ENCODE measurements at places on chromosomes 16 and 17.

GRCh38 chr16:28293601-28293960 is 1.3 kb downstream of the SBK1 start:
- no peak for DNase-seq

DNA sequence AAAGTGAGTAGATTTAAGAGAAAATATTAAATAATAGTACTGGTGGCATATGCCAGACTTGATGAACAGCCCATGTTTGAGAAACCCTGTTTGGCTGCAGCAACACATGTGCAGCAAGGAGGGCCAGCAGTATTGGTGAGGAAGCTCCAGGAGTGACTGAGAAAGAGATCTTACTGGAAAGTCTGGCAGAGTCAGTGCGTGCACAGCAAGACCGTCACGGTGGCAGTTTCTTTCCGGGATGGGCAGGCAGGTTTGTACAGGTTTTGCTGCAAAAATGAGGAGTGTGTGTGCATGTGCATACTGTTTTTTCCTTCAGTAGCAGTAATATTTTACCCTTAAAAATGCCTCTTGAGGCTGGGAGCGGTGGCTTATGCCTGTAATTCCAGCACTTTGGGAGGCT is 41.4 kb downstream of the KSR1 start:
- no peak for DNase-seq

DNA sequence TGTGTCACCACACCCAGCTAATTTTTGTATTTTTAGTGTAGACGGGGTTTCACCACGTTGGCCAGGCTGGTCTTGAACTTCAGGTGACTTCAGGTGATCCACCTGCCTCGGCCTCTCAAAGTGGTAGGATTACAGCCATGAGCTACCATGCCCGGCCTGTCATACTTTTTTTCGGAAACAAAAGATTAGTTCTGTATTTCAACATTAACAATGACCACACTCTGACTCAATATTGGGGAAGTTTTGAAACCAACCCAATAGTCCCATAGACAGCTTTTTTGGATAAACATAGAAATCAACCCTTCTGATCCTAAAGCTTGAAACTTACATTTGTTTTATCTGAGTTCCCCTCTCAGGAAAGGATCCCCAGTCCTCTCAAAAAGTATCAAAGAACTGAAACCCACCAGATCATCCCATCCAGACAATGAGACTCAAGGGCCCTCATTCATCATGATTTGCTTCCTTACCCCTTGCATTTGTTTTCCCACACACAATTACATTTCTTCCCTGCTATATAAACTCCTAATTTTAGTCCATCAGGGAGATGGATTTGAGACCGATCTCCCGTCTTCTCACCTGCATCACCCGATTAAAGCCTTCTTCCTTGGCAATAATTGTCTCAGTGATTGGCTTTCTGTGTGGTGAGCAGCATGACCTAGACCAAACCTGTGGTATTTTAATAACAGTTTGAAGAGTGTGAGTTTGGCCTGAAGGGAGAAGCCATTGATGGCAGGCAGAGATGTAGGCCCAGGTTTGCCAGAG is 7.2 kb upstream of the AGRP start:
- peak; percentile 84 for DNase-seq

- DNase-seq, result no peak
These were observed 67.7 kb upstream of the BCO1 start for GRCh38 chr16:81170824-81171223.

DNA sequence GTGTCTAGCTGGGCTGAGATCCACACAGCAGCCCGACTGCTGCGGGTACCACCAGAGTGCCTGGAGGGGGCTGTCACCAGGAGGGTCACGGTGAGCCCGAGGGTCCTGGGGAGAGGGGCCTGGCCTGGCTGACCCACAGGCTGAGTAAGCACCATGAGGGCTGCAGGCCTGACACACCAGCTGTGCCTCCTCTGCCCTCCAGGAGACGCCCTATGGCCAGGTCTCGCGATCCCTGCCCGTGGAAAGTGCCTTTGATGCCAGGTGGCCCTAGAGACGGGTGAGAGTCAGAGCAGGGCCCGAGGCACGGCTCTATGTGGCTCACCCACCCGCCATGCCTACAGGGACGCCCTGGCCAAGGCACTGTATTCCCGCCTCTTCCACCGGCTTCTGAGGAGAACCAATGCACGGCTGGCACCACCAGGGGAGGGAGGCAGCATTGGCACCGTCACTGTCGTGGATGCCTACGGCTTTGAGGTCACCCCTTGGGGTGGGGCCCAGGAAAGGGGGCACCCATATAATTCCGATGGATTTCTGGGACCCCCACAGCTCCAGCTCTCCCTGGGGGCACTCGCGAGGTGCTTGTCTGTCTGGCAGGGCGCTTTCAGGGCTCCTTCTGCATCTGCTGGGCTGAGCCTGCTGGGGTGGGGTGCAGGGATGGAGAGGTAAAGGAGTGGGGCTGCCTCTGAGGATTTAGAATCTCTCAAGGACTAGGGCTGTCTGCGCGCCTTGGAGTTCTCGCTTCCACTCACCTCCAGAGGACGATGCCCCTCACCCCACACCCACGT is 7.1 kb downstream of the MYO15B start:
- no peak for DNase-seq

DNA sequence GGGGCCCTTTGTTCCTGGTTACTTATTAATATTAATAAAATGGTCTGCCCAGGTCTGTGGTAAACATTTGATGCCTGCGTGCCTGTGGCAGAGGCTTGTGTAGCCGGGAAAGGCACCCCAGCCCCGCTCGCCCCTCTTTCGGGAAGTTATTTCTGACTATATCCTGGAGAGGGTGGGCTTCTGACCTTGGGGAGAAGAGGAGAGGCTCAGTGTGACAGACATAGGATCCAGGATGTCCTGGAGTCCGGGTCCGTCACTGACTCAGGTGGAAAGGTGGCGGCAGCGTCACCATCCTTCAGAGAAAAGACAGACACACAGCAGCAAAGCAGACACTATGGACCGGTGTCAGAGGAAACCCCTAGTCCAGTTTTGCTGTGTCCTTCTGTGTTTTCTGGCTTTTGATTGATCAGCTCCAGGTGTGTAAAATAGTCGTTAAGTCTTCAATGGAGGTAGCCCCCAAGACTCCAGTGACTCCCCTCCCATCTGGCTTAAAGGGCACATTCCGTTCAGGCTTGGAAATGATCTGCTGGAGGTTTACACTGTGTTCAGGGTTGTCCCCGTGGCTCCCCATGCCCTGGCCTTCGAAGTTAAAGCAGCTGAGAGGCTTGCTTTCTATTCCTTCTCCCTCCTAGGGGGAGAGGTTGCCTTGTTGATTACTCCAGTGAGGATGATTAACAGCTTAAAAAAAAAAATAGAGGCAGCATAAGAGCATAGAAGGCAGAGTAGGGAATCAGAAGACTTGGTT is 81.6 kb downstream of the CCDC182 start:
- DNase-seq, result no peak

GRCh38 chr16:63539276-63539675 is 1503.0 kb upstream of the CDH8 start:
- no peak for DNase-seq

DNA sequence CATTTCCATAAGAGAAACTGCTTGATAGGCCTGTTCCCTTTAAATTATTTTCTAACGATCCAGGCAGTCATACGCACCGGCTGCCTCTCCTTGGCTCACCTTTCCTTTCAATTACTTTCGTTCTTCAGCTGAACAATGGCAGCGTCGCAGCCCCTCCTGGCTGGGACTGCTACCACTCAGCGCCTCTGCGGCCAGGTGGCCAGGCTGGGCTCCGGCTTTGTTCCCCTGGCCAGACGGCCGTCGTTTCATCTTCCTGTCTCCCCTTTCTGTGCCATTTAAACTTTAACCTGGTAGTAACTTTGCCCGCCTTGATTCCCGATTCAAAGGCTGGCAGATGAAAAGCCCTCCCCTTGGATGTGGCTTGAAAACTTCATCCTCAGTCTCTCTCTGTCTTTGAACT is 79.0 kb downstream of the C16orf78 start:
- DNase-seq, result no peak

DNA sequence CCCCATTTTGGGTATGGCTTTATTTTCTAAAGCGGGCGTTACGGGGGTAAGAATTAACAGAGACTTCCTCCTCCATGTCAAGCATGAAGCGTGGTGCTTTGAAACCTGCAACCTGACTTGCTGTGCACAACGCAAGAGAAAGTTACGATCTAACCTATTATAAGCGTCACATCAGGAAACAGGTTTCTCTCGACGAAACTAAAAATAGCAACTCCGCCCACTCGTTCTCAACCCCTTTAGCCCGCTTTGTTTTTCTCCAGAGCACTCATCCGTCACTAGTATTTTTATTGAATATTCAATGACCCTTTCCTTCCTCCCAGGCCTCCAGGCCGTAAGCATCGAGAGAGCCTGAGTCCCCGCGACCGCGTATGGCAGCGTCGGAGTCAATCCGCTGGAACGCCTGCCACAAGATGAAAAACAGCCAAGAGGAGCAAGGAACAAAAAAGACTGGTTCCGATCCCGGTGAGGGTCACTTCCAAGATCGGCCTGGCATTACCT is 555 bp downstream of the NUP88 start:
- DNase-seq, result no peak

DNA sequence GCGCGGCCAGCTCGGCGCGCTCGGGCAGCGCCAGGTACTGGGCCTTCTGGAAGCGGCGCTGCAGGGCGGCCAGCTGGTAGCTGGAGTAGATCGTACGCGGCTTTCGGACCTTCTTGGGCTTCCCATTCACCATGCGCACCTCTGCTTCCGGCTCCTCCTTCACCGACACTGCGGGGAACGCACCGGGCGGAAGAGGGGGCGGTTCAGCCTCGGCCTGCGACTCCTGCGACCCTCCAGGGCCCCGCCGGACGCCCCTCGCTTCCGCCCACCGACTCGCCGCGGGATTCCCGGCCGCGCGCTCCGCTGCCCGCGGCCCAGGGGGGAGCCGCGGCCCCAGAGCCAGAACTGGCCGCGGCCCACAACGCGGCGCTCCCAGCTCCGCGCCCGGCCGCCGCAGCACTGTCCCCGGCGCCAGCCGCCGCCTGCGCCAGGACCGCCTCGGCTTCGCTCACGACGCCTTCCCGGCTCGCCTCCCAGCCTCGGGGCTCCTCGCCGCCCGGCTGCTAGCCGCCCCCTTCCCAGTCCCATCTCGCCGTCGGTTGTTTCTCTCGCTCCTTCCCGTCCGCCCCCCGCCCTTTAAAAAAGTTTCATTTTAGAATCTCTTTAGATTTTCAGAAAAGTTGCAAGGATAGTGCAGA is 1.5 kb downstream of the DLX3 start:
- no peak for DNase-seq

GRCh38 chr17:20944014-20944865 is 98.6 kb downstream of the USP22 start:
- no peak for DNase-seq

- DNase-seq, result no peak
These were observed 217.6 kb upstream of the CPHXL start for GRCh38 chr16:75943705-75944514.

- DNase-seq, result no peak
These were observed 1.8 kb upstream of the ZNF500 start for GRCh38 chr16:4768549-4769305.

DNA sequence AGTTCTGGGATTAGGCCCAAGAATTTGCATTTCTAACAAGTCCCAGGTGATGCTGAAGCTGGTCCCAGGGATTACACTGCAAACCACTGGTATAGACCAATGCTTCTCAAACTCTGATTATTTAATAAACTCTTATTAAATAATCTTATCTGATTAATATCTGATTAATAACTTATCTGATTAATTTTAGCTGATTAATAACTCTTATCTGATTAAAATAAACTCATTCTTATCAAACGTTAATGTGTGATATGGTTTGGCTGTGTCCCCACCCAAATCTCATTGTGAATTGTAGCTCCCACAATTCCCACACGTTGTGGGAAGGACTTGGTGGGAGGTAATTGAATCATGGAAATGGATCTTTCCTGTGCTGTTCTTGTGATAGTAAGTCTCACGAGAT is 78.6 kb upstream of the TANC2 start:
- DNase-seq, result no peak

- no peak for DNase-seq
These were observed 6.6 kb upstream of the ATP6V0C start for GRCh38 chr16:2507052-2507659.
